CD4-positive, alpha-beta memory T cell (primary cell): ENCODE measurements at places on chromosomes 16 and 17. TPM values are rescaled to one million over a fixed set of nuclear protein-coding genes. Genes with fewer than 3 reads are reported as not detected.

The SEPTIN12 gene
- not detected for total RNA-seq

DNA sequence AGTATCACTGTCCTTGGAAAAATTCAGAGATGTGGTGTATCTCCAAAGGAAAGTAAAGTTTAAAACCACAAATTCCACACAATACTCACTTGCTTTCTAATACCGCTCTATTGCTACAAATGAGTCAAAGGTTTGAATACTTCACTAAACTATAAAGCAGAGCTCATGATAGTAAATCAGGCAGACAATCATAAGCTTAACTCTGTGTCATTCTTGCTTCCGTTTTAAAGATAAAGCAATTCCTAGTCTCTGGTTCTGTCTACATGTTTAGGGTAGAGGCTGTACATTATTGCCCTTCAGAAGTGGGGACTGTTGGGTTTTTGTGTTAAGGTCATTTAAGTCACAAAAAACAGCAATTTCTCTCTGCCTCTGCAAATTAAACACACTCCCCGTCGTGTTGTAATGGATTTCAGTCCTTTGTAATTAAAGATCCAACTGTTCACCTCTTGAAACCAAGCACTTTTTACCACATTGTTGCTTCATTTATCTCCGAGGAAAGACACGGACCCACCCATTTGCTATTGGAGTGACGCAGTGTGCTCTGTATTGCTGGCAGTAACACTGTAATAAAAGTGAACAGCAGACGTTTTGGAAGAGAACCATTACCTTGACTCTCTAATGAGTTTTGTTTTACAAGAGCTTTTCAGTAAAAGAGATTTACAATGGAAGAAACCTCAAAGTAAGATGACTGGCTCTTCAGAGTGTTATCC is 83.1 kb upstream of the CNTNAP4 start:
- no peak for DNase-seq

DNA sequence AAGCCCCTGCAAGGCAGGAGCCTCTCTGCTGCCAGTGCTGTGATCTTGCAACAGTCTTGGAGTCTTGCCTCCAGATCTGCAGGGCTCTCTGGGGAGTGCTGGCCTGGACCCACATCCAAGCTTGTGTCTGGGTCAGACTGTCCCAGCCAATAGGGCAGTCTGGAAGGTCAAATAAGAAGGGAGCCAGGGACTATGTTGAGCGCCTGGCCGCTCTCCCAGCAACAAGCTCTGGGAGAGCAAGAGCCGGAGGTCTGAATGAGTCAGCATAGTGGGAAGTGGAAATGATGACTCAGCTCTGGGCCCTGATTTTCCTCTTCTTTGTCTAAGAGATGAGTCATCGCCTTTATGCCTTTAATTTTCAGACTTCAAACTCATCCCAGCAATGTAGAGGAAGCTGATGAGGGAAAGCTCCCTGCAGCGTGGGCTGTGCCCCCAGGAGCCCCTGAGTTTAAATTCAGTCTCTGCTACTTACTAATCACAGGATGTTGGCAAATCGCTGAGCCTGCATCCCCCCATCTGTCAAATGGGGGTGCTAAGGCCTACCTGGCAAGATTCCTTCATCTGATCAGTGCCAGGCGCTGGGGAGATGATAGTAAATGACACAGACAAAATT is 43.6 kb upstream of the HAPSTR1 start:
- peak; percentile 4 for DNase-seq

DNA sequence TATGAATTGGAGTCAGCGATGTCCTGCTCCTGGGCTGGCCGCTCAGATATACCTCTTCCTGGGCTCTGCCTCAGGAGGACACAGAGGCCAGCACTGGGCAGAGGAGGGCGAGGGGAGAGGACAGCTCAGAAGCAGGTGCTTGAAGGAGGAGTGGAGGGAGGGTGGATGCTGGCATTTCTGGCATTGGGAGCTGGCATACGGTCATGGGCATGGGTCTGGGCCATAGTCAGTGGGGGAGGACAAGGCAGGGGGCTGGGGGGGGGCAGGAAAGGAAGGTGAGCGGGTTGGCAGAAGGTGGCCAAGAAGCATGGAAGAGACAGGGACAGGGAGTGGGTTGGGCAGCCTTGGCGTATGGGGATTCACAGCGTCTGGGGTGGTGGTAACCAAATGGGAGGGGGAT is 16.7 kb upstream of the RAP1GAP2 start:
- DNase-seq: no peak

DNA sequence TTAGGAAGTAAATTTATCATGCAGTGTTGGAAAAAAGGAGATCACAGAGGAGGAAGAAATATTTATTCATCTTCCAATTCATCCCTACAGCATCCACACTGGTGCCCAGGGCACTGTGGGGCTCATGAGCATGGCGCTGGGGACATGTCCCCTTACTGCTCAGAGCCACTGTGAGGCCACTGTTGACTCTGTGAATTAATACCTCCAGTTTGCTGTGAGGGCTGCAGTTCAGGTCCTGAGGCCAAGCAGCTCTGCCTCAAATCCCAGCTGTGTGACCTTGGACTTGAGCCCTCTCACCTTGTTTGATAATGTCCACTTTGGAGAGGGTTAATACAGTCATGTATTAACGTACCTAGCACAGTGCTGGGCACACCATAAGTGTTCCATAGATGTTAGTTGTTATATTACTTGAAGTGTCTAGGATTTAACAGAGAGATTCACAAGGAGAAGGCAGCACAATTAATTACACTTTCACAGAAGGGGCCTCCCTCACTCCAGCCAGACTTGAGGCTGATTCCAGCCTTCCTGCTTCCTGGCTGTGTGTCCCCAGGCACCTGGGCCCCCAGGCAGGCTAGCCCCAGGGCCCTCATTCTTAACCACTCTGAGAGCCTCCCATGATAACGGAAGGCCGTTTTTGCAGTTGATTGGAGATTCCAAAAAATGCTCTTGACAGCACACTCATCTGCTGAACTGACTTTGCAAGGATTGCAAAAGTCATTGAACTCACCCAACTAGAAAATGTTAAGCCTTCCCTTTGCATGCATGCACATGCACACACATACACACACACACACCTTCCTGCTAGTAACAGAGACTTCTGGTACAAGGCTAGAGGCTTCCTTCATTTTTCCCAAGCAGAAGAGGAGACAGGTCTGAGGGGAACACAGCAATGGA is 29.4 kb downstream of the KATNIP start:
- DNase-seq: no peak

- no peak for DNase-seq
These were observed 1.3 kb upstream of the MTSS2 start for GRCh38 chr16:70687102-70687511.
